ENCODE measurements at places on chromosomes 16 and 17. TPM values are rescaled to one million over a fixed set of nuclear protein-coding genes. Genes with fewer than 3 reads are reported as not detected.
A peak's percentile ranks its signal among the peaks of the same experiment; 100 is the strongest.

- no peak for DNase-seq
Measured at GRCh38 chr17:9931144-9931741, 26.2 kb upstream of the RCVRN start.

GRCh38 chr16:89061086-89061485 lies 32.6 kb upstream of the ACSF3 start:
- DNase-seq, result no peak

DNA sequence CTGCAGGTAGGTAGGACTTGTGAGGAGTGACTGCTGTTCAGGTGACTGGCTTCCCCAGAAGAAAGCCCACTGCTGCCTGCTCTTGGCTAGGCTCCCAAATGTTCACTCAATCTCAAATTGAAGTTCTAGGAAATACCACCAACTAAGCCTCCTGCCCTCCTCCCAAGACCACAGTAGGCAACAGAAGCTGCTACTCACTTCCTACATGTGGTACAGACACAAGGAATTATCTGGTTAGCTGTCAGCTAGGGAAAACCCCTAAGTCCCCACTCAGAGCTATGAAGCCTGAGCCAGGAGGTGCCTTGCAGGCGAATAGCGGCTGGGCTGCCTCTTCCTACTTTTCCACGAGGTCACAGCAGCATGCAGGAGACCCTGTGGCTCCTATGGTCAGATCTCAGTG lies 4.9 kb downstream of the FBXO39 start:
- DNase-seq, result no peak

The EVPLL gene
- 1.2 TPM for total RNA-seq

GRCh38 chr17:19248928-19249574 lies 11.9 kb downstream of the EPN2 start:
- DNase-seq, result no peak

GRCh38 chr16:9843424-9844018 lies 338.7 kb downstream of the GRIN2A start:
- DNase-seq, result no peak

The NPB gene
- total RNA-seq, result not detected

The MT1A gene
- 3.3 TPM for total RNA-seq

DNA sequence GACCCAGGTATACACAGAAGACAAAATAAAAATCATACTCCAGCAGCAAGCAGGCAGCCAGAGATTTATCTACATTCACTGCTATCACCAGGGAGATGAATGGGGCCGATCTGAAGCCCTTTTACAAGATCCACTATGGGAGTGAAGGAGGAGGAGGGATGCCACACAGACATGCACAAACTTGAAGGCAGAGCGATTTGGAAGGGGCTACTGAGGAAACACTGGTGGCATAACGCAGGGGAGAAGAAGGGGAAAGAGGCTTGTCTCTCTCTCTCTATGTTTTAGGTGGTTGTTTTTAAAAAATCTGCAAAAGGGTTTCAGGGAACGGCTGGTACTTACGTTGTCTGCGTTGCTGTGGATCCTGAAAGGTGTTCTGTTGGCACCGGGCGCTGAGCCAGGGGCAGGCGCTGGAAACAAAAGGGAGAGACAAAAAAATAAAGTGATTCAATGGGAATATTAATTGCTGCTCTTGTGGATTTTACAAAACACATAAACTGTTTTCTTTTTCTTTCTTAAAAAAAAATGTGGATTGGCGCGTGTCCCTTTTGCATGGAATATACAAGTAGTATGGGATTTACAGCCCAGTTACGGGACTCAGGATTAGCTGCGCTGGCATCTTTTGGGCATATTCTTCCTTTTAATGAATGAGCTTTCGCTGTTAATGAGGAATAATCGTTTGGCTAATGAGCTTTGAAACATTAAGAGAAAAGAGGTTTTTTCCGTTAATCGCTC lies 255.3 kb upstream of the PMFBP1 start:
- no peak for DNase-seq

DNA sequence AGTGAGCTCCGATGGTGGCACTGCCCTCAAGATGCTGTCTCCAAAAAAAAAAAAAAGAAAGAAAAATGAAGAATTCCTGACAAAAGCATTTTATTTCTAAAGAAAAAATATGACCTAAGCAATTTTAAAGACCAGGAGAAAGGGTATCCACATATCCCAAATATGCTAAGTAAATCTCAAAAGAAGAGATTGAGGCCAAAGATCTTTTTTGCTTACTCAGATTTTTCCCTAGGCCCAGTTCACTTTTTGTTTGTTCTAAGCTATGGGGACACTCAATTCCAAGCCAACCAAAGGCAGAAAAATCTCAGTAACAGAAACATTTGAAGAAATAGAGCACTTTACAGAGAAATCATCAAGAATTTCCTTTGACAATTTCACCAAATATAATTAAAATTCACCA lies 150.8 kb downstream of the SOX9 start:
- DNase-seq, result no peak

The SMIM36 gene
- not detected for total RNA-seq

The HOXB8 gene
- 8.4 TPM for total RNA-seq

The CD300LG gene
- total RNA-seq, result not detected

GRCh38 chr17:67358612-67359011 lies 7.8 kb downstream of the PSMD12 start:
- DNase-seq, result no peak

DNA sequence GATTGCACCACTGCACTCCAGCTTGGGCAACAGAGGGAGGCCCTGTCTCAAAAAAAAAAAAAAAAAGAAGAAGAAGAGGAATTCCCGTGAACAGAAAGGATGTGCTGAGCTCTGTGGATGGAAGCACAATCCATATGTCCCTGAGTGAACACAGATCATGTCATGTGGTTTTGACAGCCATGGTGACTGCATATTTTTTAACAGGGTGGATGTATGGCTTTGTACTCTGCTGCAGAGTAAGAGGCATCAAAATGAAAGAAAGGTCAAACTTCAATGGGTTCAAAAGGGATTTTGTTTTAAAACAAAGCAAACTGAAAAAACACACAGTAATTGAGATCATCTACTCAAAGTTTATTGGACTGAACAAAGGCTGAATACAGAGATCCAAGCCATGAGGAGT lies 31.5 kb downstream of the MXRA7 start:
- DNase-seq, result no peak

- peak; percentile 80 for DNase-seq
Measured at GRCh38 chr17:80892019-80892855, 99.4 kb upstream of the CHMP6 start.

The CDT1 gene
- 8.7 TPM for total RNA-seq

The MRPS23 gene
- total RNA-seq, result 26.8 TPM

DNA sequence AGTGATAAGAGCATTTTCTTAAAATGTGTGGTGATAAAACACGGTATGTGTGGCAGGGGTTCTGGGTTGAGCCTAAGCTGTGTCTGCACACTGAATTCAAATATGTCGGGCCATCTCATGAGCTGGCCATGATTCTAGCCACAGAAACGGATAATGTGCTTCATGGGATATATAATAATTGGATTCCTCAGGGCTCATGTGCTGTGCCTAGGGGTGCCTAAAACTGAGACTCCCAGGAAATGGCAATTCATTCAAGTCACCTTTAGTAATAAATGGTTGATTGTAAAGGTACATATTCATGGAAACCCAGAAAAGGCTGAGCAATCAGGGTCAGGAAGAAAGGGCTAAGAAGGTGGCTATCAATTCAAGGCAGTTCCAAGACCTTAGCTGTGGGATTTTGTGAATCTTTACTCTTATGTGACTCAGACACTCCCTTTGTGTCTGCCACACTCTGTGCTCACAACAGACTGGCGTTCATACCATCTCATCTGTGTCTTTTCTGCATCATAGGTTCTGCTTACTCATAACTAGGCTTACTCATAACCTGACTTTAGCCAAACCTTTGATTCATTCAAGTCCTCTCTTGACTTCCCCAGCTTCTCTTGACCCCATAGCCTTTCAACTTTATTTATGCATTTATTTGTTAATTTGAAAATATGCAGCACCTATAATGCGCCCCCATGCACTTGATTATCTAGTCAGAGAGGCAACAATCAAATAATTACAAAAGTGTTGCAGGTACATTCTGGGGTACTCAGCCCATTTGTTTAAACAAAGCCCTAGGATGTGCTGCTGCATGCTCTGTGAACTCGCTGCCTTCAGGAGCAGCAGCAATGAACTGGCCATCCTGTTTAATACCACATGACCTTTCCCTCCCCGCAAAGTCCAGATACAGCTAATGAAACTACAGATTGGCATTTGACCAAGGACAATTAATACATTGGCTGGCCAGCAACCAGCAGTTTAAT lies 28.4 kb upstream of the MED13 start:
- DNase-seq, result no peak

- no peak for DNase-seq
Measured at GRCh38 chr16:74892574-74893461, 92.1 kb downstream of the WDR59 start.

The TAT gene
- not detected for total RNA-seq

The ATAD5 gene
- total RNA-seq, result 9.7 TPM

DNA sequence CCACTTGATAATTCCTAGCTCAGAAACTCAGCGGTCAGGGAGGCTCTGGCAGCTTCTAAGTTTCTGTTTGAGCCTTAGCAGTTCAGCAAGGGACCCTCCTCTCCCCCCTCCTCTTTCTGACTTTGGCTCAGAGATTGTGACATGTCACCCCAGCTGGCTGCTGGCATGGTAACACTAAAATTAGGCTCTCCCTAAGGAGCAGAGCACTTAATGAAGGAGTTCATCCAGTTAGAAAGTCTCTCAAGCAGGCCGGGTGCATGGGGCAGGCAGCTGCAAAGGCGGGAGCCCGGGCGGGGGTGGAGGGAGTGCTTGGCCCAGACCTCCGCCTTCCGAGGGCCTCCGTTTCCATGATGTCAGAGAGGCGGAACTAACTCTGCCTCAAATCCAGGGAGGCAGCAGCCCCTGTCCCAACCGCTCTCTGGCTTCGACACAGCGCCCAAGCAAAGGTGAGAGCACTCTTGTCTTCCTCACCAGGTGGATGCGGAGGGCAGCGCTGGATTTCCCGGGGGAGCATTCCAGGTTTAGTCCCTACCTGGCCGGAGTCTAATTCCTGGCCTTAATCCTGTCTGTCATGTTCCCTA lies 128.0 kb upstream of the PLCG2 start:
- DNase-seq, result peak; percentile 96

DNA sequence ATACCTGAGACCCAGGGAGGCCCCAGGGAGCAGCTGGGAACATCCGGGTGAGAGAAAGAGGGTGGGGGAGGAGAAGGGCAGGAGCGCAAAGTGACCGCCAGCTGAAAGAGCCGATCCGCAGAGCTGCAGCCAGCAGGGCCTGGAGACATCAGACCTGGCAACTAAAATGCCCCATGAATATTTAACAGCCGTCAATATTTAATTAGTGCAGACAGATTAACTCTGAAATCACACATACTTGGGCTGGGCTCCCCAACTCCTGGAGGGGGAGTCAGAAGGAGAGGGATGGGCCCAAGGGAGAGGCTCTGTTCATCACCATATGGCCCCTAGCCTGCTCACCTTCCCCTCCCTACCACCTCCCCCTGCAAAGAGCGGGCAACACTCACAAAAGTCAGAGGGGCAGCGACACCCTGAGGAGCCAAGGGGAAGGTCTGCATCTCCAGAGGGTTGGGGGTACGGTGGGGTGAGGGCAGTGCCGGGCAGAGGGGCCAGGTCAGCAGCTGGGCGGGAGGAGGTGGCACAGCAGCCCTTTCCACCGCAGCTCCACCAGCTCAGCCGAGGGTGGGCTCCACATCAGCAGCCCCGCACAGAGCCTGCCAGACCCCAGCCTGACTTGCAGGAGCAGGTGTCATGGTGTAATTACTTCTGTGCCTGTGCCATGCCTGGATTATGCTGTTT lies 61.9 kb upstream of the CCL1 start:
- DNase-seq, result no peak

- DNase-seq, result peak; percentile 58
Measured at GRCh38 chr17:73533781-73534180, 110.5 kb downstream of the SDK2 start.

DNA sequence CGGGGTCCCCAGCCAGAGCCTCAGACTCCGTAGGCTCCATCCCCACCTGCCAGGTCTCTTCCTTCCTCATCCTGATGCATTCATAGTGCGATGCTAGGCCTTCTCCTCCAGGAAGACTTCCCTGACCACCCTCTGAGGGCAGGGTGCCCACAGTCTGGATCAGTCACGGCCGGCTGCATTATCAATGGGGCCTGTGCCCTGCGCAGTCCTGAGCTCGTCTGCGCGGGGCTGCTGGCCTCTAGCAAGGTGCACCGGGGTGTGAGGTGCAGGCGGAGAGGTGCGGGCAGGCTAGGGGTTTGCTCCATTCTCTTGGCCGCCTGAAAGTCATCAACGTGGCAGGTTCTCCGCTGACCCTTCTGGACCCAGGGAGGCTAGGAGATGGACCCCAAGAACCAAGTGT lies 56.9 kb upstream of the ACSF3 start:
- DNase-seq, result no peak

DNA sequence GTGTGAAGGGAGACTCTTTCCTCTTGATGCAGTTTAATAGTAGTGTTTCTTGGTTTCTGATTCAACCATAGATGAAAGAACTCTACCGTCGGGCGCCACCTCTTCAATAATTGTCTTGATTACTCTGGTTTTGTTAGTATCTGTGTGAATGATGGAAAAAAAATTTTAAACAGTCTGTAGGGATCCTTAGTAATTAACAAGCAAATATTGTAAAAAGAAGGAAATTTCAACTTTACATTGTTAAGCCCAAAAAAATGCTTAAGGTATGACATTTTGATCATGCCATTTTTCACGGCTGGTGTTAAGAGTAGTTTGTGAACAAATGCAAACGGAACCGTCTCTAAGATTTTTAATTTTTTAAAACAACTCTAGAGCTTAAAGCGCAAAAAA lies 4.1 kb downstream of the KRT10 start:
- no peak for DNase-seq

DNA sequence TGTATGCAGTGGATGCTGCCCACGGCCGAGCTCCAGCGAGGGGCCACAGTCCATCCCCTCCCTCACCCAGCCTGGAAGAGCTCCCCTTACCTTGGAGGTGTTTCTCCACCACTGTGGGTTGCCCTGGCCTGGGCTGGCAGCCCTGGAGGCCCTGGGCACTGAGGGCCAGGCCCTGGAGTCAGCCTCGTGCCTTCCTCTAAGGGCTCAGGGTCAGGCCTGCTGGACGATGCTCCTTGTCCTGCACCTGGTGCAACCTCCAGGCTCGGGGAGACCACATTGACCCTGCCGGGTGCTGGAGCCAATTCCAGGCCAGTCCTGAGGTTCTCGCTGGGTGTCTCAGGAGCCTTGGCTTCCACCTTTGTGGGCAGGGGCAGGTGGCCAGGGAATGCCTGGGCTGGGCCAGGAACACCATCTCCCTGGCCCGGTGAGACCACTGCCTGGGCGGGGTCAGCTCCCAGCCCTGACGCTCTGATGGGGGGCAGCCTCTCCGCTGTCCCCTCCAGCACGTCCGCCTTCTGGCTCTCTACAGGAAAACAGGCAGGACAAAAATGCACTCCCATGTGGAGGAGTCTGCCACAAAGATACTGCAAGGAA lies 10.4 kb downstream of the MYLK3 start:
- no peak for DNase-seq

The TNFSF12 gene
- 37.2 TPM for total RNA-seq

GRCh38 chr16:71724320-71724751 lies at the start of gene PHLPP2:
TSS of gene PHLPP2 (minus strand) at chr16:71724701. CDS start at chr16:71714795, 9,906 bp downstream.
- DNase-seq, result no peak

DNA sequence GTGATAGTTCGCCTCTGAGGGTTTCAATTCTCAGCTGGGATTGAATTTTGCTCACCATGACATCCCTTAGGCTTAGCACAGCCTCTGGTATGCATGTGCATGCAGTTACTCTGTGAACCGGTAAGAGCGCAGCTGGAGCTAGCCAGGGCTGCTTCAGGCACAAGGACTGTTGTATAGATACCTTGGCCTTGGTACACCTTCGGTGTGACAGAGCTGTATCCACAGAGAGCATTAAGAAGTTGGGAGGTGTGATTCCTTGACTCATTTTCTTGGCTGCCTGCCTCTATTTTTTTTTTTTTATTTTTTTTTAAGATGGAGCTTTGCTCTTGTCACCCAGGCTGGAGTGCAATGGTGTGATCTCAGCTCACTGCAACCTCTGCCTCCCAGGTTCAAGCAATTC lies 2.2 kb upstream of the NUTF2 start:
- no peak for DNase-seq

Measured in stomach (tissue), 19 donors.